ENCODE measurements at places on chromosomes 12 and 14.
A peak's percentile ranks its signal among the peaks of the same experiment; 100 is the strongest.

- H3K36me3 ChIP-seq = no peaks in the 10 kb centered on the region
- H3K27me3 ChIP-seq = no peaks in the 10 kb centered on the region
- H3K4me1 ChIP-seq = peaks cover 7% of the 10 kb centered on the region
These were observed 389.6 kb upstream of the ATP2B1 start for GRCh38 chr12:90098132-90098779.

GRCh38 chr12:54082397-54082892, 28.8 kb downstream of the HOXC4 start:
- H3K4me3 ChIP-seq = peak overlapping the region; percentile 28
- no peaks in the 10 kb centered on the region for H3K27me3 ChIP-seq
- peak overlapping the region; percentile 90 for H3K27ac ChIP-seq

GRCh38 chr12:132618683-132619043, at the start of gene P2RX2:
P2RX2 (plus strand) TSS chr12:132618776; CDS start chr12:132618817, 41 bp downstream.
- peaks cover 22% of the 10 kb centered on the region for H3K27me3 ChIP-seq
- DNase-seq = no peak
- peaks cover 50% of the 10 kb centered on the region for H3K4me1 ChIP-seq
- H3K36me3 ChIP-seq = no peaks in the 10 kb centered on the region

GRCh38 chr12:7092229-7092985, at the start of gene C1R:
C1R (minus strand) TSS chr12:7092445; CDS start chr12:7092388, 57 bp downstream.
- H3K4me3 ChIP-seq = peak within 1 kb of the TSS; percentile 36
- H3K4me1 ChIP-seq = peaks cover 18% of the 10 kb centered on the region
- H3K27me3 ChIP-seq = no peaks in the 10 kb centered on the region
- H3K27ac ChIP-seq = peak within 1 kb of the TSS; percentile 92

GRCh38 chr12:4439736-4440135, 5.9 kb downstream of the FGF6 start:
- no peaks in the 10 kb centered on the region for H3K4me1 ChIP-seq
- no peaks in the 10 kb centered on the region for H3K27me3 ChIP-seq
- no peak overlapping the region for H3K27ac ChIP-seq
- no peaks in the 10 kb centered on the region for H3K36me3 ChIP-seq
- no peak overlapping the region for H3K4me3 ChIP-seq

DNA sequence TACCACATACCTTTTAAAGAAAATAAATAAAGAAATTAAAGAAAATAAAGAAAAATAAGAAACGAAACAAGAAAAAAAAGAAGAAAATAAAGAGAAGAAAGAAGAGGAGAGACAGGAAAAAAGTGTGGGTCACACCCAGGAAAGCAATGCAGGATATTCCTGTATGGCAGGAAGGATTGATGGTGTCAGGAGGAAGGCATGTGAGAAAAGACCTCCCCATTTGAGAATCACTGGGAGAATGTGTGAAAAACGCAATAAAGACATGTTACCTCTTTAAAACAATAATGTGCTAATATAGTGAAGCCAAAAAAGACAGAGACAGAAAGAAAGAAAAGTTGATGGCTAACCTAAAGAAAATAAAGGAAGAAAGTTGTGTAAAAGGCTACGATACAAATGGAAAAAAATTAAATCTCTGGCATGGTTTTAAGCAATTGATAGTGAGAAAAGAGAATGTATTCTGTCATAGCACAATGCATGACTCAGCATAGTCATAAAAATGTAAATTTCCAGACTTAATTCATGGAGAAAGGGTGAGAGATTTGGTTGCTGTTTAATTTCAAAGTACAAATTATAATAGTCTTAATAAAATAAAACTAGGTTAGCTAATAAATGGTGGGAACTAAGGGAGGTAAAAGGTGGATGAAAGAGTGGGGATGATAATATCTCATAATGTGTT, 24.3 kb upstream of the FOXG1 start:
- DNase-seq = no peak
- no peaks in the 10 kb centered on the region for H3K27me3 ChIP-seq
- no peaks in the 10 kb centered on the region for H3K4me1 ChIP-seq
